Astrocyte (in vitro differentiated cells and primary cell): ENCODE measurements at places on chromosomes 4 and X. TPM values are rescaled to one million over a fixed set of nuclear protein-coding genes. Genes with fewer than 3 reads are reported as not detected.

- no peaks in the 10 kb centered on the region for H3K27me3 ChIP-seq
- peaks cover 4% of the 10 kb centered on the region for H3K4me1 ChIP-seq
- H3K27ac ChIP-seq = peak overlapping the region; percentile 10
Observed at GRCh38 chr4:113222471-113222870, 173.0 kb downstream of the ANK2 start.

- H3K4me3 ChIP-seq = no peak overlapping the region
- no peaks in the 10 kb centered on the region for H3K36me3 ChIP-seq
- H3K27ac ChIP-seq = no peak overlapping the region
- DNase-seq = no peak
- no peaks in the 10 kb centered on the region for H3K27me3 ChIP-seq
- H3K4me1 ChIP-seq = no peaks in the 10 kb centered on the region
Observed at GRCh38 chr4:6378493-6379445, 93.6 kb downstream of the PPP2R2C start.

DNA sequence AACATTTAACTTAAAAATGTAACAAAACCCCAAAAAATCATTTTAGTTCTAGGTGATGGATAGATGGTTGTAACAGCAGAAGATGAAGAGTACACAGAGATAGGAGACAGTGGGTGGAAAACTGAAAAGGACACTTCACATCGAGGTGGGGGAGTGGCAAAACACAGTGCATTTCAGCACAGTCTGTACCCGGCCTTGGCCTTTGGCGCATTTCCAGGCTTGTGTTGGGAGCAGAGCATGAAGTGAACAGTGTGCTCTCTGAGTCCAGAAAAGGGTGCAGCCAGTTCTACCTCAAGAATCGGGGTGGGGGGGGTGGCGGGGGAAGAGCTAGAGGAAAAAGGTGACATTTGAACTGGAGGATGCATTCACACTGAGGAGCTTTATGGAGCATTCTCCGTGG, 4.3 kb downstream of the TSPYL2 start:
- no peak overlapping the region for H3K4me3 ChIP-seq
- H3K36me3 ChIP-seq = peaks cover 10% of the 10 kb centered on the region
- DNase-seq = no peak
- H3K4me1 ChIP-seq = peaks cover 21% of the 10 kb centered on the region
- H3K27ac ChIP-seq = no peak overlapping the region

- no peak overlapping the region for H3K27ac ChIP-seq
- no peak overlapping the region for H3K4me3 ChIP-seq
- DNase-seq = no peak
- no peaks in the 10 kb centered on the region for H3K27me3 ChIP-seq
- no peaks in the 10 kb centered on the region for H3K36me3 ChIP-seq
Observed at GRCh38 chr4:167842487-167842886, 249.8 kb upstream of the ANXA10 start.

GRCh38 chrX:132001127-132001526, 22.0 kb upstream of the STK26 start:
- H3K4me3 ChIP-seq = no peak overlapping the region
- no peaks in the 10 kb centered on the region for H3K27me3 ChIP-seq
- no peak overlapping the region for H3K27ac ChIP-seq
- no peak for DNase-seq
- H3K4me1 ChIP-seq = no peaks in the 10 kb centered on the region

DNA sequence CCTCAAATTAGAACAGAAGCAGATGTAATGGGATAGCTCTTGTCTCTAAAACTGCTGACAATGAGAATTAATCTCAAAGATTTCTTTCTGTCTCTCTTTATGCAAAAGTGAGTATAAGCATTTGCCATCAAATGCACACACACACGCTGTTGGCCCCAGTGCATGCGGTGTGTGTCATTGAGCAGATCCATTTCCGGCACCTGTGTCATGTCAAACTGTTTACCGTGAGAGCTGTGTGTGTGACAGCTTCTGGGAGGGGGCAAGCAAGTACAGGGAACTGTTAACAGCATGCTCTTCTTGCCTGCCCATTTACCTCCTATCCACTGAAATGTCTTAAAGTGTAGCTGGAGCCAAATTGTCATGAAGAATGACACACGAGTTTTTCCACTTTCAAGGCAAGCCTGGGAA, 297.9 kb upstream of the FAT4 start:
- no peak overlapping the region for H3K27ac ChIP-seq
- no peak for DNase-seq
- H3K4me3 ChIP-seq = no peak overlapping the region
- H3K36me3 ChIP-seq = no peaks in the 10 kb centered on the region
- no peaks in the 10 kb centered on the region for H3K4me1 ChIP-seq

Gene PLP1
- 5.2 and 10.2 TPM in 2 replicates for total RNA-seq

Gene ARHGEF38
- total RNA-seq = not detected in 2 replicates

Gene MAB21L2
- total RNA-seq = 1.9 TPM in 2 replicates

Gene PRR32
- not detected in 2 replicates for total RNA-seq

Gene GRK4
- 6.7 and 8.5 TPM in 2 replicates for total RNA-seq

Gene PAGE2B
- not detected in 2 replicates for total RNA-seq

Gene GALNTL6
- 0.61 and 0.67 TPM in 2 replicates for total RNA-seq

Gene CC2D2A
- total RNA-seq = 14.0 and 16.0 TPM in 2 replicates
